ENCODE measurements at places on chromosomes 16 and 17.

DNA sequence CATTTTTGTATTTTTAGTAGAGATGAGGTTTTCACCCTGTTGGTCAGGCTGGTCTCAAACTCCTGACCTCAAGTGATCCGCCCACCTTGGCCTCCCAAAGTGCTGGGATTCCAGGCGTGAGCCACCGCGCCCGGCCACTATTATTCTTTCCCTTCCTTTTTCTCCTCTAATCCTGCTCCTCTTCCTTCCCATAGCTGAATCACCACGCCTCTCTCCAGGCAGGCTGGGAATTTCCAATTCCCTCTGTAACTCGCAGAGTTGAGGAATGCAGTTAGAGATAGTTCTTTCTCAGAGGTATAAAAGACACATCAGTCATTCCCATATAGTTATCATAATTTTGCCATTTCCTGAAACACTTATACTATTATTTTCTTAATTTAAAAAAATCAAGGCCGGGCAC, 11.2 kb downstream of the METTL16 start:
- no peak for DNase-seq

DNA sequence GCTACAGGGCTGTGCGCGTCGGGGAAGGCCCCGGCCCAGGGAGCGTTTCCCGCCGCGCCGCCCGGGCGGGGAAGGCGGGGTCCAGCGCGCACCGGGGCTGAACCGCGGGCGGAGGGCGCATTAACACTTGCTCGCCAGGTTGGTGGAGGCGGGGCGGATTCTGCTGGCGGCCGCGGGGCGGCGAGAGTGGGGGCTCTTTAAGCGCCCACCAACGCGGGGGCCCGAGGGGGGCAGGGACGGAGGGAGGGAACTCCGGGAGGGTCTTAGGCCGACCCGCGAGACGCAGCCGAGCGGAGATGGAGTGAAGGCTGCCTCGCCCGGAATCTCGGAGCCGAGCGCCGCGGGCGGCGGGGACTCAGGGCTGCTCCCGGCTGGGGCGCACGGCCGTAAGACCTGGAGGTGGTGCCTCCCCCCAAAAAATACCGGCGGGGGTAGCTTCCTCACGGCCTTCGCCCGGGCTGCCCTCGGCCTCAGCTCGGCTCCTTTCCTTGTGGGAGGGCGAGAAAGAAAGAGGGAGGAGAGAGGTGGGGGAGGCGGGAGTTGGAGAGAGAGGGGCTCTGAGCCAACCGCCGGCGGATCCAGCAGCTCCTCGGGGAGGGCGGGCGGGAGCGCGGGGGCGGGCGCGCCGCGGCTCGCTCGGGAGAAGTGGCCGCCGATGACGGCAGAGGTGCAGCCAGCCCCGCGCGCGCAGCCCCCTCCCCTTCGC, 415 bp upstream of the FOXF1 start:
- no peak for DNase-seq

DNA sequence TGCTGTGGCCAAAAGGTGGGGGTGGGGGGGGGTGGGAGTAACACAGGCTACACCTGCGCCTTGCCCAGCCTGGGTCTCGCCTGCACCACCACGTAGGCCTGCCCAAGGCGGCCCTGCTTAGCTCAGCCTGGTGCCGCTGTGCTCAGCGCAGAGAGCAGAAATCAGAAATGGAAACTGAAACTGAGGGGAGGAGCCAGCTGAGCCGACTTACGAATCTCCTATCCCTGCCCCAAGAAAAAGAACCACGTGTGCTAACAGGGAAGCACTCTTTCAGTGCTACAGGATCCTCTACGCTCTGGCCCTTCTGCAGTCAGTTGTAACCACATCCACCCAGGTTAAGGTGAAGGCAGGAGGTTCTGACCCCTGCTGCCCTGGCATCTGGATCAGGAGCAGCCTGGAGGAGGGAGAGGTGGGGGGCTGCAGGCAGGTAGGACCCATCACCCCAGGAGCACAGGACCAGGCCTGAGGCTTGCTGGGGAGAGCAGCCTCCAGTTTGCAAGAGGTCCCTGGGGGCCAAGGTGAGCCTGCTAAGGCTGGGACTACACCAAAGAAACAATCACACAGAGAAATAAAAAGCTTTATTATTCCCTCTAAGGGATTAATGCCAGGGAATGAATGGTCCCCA, at the start of gene DHX58:
Gene DHX58 (minus strand): TSS at position 163 of the 625 bp plus-strand sequence. CDS start 822 bp downstream, outside the sequence.
- no peak for DNase-seq

DNA sequence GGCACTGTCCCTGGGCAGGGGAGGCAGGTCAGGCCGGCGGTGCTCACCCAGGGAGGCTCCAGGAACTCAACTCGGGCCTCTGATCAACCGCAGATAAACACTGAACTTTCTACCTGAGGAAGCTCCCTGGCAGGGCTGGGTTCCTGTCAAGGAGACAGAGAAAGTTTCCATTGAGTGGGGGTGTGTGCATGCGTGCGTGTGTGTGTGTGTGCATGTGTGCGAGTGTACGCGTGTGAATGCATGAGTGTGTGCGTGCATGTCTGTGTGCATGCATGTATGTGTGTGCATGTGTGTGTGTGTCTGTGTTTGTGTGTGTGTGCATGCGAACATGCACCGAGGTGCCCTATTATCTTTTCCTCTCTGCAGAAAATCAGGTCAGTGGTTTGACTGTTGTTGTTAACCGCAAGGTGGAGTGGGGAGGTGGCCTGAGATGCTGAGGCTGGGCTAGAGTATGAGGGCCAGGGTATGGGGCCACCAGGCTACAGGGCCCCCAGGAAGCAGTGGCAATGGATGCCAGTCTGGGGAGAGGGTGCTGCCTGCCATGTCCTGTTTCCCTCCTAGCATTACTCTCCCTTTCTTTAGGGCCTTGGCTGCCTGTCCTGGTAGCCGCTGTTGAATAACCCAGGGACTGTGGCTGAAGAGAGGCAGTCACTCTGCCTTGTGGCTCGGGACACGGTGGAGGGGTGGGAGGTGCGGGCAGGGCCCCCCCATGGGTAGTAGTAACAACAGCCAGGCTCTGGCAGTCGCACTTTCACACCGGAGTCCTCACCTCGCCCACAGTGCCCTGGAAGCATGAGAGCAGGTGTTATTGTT, 24.0 kb downstream of the CCR7 start:
- DNase-seq: no peak

DNA sequence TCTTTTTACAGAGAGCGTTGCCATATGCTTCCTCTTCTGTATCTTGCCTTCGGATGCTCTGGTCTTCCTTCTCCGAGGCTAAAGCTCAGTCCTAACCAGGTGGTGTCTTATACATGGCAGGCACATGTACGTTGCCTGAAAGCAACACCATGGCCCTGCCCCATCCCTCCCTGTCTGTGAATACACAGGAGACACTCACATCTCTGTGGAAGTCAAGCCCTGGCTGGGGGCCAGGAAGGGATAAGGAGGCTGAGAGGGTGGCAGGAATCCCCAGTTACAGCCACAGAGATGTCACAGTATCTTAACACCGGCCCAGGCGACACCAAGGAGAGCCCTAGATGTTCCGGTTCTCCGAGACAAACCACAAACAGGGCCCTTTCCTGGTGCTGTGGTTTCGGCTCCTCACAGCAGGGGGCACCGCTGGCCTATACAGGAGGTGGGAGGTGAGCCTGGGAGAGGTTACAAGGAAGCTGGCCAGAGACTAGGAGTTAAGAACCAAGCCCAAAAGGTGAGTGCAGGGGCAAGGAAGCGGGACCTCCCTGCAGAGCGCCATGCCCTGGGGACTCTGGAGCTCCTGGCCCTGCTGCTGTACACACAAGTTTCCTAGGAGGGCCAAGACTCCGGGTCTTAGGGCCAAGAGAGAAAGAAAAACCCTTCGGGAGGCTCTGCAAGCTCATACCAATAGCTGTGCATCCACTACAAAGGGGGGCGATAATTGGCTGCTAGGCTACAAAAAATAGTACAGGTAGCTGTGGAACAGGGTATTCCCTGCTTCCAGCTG, 41.7 kb downstream of the SRL start:
- peak; percentile 4 for DNase-seq

DNA sequence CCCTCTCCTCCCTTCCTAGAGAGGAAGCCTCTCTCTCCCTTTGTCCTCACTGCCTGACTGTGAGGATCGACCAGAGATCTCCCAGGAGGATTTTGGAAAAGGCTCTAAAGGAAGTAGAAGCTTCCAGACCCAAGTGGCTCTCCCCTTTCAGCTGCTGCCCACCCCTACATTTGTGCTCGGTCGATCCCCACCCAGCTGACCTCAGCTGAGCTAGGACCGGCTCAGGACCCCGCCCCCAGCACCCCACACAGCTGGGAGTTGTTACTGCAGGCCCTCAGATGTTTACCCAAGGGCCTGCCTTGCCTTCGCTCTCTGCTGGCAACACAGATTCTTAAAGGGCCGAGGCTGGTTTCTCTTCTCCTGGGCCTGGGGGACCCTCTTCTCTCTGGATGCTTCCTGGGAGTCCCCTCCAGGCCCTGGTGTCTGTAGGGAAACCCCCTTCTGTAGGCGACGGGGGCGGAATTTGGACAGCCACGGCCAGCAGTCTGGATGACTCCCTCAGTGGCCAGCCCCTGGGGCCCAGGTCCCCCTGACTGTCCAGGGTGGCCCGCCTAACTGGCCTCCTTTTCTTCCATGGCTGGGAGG, 26.9 kb upstream of the TIMP2 start:
- no peak for DNase-seq

DNA sequence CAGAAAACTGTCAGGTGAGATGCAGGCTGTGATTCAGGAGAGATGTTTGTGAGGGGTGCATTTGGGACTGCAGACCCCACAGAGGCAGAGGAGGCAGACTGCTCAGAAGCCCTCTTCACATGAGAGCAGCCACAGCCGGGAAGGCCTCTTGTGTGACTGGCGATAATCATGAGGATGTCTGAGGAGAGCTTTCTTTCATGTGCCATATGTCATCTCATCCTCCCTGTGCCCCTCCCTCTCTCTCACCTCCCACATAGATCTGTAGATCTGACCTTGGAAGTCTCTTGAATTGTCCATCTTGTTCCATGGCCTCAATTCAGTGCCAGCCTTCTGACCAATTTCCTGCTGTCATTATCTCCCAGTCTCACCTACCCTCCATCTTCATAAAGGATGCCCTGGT, 50.5 kb downstream of the EPN2 start:
- DNase-seq: no peak

DNA sequence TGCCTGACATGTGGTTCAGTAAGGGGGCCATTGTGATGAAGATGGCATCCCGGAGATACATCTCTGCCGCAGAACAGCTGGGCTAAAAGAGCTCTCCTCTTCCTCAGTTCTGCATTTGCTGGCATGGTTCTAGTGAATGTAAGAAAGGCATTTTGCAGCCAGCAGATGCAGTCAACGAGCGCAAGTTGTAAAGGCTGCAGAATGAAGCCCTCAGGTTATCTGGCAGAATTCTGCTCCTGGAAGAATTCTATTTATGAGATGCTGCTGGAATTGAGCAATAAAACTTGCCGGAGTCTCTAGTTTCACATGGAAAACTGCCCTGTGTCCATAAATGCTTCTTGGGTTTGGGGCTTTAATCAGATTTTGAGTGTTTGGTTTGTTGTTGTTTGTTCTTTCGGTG, 176.8 kb upstream of the HSBP1 start:
- no peak for DNase-seq

DNA sequence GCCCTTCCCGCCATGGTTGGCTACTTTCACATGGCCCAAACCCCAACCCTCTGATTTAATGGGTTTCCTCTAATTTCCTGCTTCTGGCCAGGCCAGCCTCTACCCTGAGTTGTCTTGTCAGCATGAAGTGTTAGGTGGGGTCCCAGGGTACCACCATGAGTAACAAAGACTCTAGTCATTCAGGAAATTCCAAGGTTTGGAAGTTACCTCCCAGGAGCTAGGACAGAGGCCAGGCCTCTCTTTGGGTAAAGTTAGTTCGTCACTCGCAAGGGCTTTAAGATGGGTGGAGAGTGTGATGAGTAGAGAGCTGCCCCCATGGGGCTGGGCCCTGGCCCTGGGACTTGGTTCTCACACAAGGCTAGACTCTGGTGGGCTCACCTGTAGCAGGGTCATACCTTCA, 54.6 kb downstream of the PLD6 start:
- DNase-seq: no peak

GRCh38 chr16:49856672-49857330, 889 bp upstream of the ZNF423 start:
- no peak for DNase-seq

DNA sequence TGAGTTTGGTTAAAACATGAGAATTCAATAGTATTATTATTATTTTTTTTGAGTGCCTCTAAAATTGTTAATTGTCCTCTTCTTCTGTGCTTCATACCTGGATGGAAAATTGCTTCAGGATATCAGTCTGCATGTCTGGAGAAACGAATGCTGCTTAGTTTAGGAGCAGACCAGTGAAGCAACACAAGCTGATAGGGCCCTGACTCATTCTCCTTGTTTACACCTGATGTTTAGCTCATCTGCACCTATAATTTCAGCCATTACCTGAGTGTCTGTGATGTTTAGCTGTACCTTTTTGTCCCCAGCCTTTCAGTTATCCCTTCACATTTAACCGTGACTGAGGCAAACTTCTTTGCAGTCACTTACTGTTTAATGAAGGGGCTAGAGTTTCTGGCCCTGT, 14.8 kb downstream of the SNTB2 start:
- no peak for DNase-seq

DNA sequence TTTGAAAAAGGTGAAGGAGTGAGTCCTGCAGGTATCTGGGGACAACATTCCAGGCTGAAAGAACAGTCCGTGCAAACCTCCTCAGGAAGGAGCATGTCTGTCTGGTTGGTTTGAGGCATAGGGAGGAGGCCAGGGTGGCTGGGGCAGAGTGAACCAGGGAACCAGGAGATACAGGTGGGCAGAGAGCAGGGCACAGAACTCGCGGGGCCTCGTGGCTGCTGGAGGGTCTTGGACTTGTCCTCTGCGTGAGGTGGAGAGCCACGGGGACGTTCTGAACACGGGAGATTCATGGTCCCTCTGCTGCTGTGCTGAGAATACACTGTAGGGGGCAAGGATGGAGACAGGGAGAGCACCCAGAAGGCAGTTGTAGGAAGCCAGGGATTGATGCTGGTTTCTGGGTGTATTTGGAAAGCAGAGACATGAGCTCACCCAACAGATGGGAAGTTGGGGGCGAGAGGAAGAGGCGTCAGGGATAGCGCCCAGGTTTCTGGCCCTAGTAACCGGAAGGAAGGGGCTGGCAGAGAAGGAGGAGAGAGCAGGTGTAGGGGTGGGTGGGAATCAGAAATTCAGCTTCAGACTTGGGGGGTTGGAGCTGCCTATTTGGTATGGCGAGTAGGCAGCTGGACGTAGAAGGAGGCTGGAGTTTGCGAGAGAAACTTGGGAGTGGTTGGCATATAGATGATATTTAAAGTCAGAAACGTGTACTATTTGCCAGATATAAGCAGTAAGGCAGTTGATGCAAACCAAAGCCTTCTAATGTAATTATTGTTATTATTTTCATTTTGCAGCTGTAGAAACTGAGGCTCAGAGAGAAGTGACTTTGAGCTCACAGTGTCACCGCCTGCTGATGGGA, at the start of gene CCL17:
Gene CCL17 (plus strand): TSS at position 803 of the 853 bp plus-strand sequence. CDS start 9,166 bp downstream, outside the sequence.
- DNase-seq: no peak
